ENCODE measurements at places on chromosomes 4 and X.

DNA sequence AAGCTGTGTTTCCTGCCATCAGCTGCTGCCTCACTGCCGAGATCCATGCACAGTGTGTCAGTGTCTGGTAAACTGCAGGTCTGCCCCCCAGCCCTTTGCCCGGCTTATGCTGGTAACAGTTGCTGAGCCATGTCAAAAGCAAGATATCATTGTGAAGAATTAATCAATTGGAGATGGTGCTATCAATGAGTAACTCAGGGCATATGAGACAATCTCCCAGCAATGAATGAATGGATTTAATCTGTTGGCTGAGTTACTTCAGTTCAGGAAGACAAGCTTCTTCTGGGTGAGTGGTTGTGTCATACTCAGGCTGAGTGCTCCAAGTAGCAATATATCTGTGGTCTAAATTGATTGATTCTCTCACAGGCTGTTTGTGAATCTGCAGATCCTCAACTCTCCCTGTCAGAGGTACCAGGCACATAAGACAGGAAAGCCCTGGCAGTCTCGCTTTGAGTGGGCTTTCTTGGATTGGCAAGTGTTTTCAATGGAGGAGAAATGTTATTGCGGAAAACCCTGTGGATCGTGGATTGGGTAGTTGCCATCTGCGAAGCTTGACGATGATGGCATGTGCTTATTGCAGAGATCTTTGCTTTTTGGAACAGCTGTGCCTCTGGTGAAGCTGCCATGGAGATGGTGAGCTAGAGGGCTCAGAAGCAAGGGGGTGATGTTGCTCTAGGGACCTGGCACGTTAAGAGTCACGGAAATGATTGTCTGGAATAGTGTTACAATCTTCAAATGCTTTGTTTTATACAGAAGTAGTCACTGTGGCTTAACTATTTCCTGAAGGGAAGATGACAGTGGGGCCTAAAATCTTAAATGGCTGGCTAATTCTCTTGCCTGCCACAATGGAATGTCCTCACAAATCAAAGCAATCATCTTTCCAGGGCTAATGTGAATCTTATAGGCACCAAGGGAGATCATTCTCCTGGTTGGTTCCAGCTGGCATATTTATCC, 147.6 kb upstream of the TBC1D9 start:
- DNase-seq: no peak

DNA sequence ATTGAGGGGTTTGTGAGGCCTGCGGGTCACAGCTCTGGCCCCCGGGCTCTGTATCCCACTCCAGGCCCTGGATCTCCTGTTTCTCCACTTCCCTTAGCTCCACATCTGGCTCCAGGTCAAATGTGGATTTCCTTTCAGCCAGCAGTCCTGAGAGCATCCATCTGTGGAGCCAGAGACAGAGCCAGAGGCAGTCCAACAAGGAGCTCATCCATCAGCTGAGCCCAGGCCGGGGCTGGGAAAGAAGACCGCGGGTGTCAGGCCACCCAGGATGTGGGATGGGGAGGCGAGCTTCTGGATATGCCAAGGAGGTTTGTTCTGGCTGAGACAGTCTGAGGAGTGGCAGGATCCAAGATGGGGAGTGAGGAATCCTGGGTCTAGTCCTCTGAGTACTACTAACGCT, 91.7 kb downstream of the EFNB1 start:
- DNase-seq: no peak

GRCh38 chrX:37824491-37825214, 22.7 kb downstream of the DYNLT3 start:
- DNase-seq: no peak

- no peak for DNase-seq
Observed at GRCh38 chrX:140099221-140099620, 133.9 kb upstream of the CXorf66 start.

GRCh38 chr4:40587826-40588225, 41.8 kb downstream of the RBM47 start:
- DNase-seq: no peak

DNA sequence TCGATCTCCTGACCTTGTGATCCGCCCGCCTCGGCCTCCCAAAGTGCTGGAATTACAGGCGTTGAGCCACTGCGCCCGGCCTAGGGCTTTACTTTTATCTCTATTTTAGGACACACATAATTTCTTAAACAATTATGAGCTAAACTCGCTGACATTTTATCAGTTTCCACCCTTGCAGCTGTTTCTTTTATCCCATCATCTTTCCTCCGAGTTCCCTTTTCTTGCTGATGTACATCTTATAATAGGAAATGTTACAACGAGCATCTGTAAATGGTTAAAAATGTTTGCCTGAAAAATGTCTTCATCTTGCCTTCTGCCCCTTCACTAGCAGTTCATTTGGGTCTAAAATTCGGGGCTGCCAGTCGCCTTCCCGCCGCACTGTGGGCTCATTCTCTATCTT, 41.2 kb downstream of the ZFYVE28 start:
- no peak for DNase-seq

GRCh38 chr4:76779740-76780459, 118.0 kb downstream of the SOWAHB start:
- DNase-seq: no peak

GRCh38 chrX:78658414-78658813, 714 bp downstream of the RTL3 start:
- no peak for DNase-seq

- no peak for DNase-seq
Observed at GRCh38 chrX:85140964-85141363, 102.6 kb downstream of the SATL1 start.

GRCh38 chrX:19846995-19847790, 40.2 kb downstream of the SH3KBP1 start:
- no peak for DNase-seq

- no peak for DNase-seq
Observed at GRCh38 chr4:43331226-43332051, 438.9 kb downstream of the GRXCR1 start.

DNA sequence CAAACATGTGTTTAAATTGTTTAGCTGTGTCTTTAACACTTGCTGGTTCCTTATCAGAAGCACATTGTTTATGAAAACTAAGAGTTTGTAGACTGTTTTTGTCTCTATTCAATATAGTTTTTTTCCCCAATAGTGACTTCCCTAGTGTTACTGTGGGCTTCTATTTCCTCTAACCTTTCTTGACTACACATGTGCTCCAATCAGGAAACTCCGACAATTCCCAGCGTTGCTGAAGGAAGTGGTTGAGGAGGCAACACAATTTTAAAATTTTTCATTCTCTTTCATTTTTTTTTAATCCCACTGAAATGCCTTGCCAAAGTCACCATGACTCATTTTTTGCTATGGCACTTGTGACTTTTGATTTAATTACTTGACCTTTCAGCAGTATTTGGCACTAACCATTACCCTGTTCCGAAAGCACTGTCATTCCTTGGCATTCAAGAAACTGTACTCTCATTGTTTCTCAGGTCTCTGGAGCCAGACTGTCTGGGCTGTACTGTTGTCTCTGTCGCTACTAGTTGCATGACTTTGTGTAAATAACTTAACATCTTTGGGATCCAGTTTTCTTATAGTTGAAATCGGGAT, 67.6 kb upstream of the FREM3 start:
- DNase-seq: no peak

DNA sequence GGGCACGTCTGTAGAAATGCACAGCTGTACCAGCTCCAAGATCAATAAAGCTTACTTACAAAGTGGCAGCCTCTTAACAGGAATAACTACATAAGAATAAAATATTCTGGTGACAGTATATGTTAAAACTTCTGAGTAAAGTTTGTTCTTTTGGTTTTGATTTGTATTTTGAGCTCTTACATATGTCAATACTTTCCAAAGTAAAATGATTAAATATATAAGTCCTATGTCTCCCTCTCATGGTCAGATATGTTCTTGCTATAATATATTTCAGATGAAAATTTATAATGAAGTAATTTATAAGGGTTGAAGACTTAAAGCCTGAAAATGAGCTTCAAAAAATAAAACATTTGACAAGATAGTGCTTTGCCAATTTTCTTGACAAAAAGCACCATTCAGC, 254.4 kb downstream of the NPFFR2 start:
- no peak for DNase-seq

DNA sequence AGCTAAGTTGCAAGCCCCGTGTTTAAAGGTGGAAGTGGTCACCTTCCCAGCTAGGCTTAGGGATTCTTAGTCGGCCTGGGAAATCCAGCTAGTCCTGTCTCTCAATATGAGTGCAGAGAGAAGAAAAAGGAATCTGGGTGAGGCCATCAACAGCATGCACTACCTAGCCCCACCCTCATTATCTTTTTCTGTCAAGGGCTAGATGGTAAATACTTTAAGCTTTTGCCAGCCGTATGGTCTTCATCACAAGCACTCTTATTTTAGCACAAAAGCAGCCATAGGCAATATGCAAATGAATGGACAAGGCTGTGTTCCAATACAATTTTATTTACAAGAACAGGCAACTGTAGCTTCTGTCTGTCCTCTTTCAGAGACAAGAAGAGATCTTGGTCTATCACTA, 282.9 kb downstream of the ZNF674 start:
- DNase-seq: no peak

GRCh38 chr4:49044270-49044669, 58.2 kb downstream of the CWH43 start:
- DNase-seq: no peak

DNA sequence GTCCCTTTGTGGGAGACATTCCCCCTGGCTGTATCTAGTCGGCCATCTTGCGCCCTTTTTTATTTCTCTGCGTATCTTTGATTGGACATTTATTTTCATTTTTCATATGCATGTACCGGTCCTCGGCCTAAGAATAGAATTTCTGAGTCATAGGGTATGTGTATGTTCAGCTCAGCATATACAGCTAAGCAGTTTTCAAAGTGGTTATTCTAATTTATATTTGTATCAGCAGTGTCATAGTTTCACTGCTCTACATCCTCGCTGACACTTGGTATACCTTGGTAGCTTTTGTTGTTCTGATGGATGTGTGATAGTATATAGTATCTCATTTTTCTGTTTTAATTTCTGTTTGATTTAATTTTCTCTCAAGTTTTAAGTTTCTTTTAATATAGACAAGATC, 38.7 kb downstream of the BEX3 start:
- no peak for DNase-seq

GRCh38 chrX:48883729-48884128, 13.8 kb downstream of the TIMM17B start:
- DNase-seq: no peak

- no peak for DNase-seq
Observed at GRCh38 chrX:136115126-136115903, 32.0 kb upstream of the FHL1 start.

DNA sequence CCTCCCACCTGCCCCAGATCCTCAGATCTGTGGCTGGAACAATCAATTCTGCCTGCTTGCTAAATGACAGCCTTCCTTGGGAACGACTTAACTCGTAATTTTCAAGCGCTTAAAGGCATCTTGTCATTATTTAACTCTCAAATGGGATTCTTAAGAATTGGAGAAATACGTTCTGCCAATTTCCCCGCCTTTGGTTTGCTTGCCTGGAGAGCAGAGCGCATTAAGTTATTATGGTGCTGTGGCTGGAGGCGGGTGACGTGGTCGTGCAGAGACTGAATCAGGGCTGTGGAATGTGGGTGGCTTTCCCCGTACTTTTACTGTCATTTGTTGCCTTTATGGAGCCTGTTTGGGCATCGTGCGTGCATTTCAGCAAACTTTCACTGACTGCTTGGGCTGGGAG, 78.9 kb upstream of the PSAPL1 start:
- no peak for DNase-seq

- DNase-seq: no peak
Observed at GRCh38 chr4:143473334-143474126, 40.0 kb upstream of the SMARCA5 start.

- DNase-seq: no peak
Observed at GRCh38 chr4:67687636-67688035, 13.3 kb downstream of the UBA6 start.

GRCh38 chr4:122687531-122688061, 44.9 kb upstream of the BBS12 start:
- DNase-seq: no peak

GRCh38 chr4:184282251-184282713, 64.6 kb upstream of the ENPP6 start:
- DNase-seq: peak; percentile 71

DNA sequence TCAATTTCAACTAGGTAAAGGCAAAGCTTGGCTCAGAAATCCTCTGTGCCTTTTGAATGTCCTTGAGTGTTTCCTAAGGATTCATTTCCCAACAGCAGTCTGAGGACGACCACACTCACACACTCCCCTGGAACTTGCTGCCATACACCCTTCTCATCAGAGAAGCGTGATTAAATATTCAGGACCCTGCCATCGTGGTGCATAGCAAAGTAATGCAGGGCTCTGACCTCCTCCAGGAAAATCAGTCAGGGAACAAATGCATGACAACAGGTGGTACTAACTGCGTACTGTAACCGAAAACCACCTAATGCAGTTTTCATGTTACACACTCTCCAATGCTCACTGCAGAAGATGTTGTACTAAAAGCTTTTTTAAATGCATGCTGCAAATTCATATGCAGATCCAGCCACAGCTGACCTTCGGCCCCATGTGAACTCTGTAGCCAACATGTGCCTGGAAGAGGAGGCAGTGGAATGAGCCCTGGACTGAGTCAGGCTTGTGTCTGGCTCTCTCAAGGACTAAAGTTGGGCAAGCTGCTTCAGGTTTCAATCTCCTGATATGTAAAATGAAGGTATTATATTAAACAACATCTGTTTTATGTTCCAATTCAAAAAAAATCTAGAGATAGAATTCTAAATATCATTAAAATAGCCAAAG, 238.3 kb downstream of the KCNIP4 start:
- no peak for DNase-seq

- DNase-seq: no peak
Observed at GRCh38 chrX:151711154-151711553, 4.7 kb upstream of the FATE1 start.

- DNase-seq: no peak
Observed at GRCh38 chr4:182555997-182556418, 312.8 kb downstream of the TENM3 start.

GRCh38 chr4:159856451-159856850, 753.6 kb downstream of the RAPGEF2 start:
- DNase-seq: no peak

DNA sequence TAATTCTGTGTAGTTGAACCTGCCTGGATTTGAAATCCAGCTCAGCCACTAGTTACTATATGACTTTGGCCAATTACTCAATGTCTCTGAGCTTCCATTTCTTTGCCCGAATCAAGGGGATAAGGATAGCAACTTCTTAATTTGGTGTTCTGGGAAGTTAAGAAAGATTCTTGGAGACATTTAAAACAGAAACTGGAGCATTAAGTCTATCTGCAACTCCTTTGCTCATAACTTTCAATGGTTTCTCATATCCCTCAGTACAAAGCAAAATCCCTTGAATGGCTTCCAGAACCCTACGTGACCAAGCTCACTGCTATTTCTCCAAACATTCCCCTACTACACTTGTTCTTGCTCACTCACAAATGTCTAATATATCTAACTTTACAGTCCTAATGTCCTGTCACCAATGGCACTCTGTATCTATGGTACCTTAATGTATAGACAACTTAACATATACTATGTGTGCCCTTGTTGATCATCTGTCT, 849.1 kb upstream of the SLIT2 start:
- DNase-seq: no peak

DNA sequence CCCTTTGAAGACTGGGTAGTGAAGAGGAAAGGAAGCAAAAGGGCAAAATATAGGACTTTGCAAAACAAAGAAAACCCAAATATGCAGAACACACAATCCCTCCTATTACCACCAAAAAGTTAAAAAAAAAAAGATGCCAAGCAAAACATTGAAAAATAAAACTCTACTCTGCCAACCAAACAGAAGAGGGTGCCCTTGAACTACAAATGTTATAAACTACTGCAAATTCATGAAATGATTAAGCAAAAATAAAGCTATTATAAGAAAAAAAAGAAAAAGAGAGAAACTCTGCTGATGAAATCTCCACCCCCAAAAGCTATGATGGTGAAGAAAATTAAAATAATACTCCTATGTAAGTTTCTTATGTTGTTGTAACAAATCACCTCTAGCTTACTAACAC, 168.5 kb upstream of the STK26 start:
- DNase-seq: no peak
